Body of pancreas (tissue), 4 donors: ENCODE measurements at places on chromosomes 3 and 15. TPM values are rescaled to one million over a fixed set of nuclear protein-coding genes. Genes with fewer than 3 reads are reported as not detected.

ACOX2 gene
- 5.9 TPM for total RNA-seq

DNA sequence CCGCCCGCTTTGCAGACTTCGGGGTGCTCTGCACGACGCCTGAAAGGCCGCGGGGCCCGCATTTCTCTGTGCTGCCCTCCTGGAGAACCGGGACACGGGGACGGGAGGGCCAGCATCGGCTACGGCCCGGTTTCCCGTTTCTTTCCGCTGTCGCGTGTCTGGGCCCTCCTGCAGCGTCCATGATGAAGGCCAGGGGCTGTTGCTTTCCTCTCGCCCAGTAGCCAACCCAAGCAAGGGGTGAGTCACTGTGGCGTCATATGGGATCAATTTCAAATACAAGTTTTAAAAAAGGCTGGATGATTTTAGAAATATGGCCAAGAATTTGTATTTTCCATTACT lies 435 bp downstream of the SLC35G2 start:
- DNase-seq: peak; percentile 36

- DNase-seq: no peak
Measured at GRCh38 chr15:64144192-64144564, 7.4 kb upstream of the SNX22 start.

- DNase-seq: no peak
Measured at GRCh38 chr3:414063-414462, 217.5 kb downstream of the CHL1 start.

GRCh38 chr3:7112523-7113056 lies 251.7 kb downstream of the GRM7 start:
- peak; percentile 33 for DNase-seq

- no peak for DNase-seq
Measured at GRCh38 chr3:117268318-117268717, 558.7 kb downstream of the TUSC7 start.

DNA sequence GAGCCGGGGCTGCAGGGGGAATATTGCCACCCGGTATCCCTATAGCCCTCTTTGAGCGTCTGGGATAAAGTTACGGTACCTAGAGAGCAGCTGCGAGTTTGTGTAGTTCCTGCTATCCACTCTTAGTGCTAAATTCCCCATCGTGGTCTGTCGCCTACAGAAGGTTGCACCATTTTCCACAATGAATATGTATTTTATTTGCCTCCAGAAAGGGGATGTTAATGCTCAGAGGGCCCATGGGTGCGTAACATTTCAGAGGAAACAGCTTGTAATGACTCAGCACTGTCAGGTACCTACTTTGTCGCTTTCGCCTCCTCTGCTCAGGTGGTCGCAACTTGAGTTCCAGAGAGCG lies 1.1 kb downstream of the SLCO3A1 start:
- DNase-seq: no peak

GRCh38 chr3:172982736-172983364 lies 158.2 kb downstream of the SPATA16 start:
- DNase-seq: no peak
